ENCODE measurements at places on chromosomes 11 and 22.
A peak's percentile ranks its signal among the peaks of the same experiment; 100 is the strongest.

- peak; percentile 15 for DNase-seq
Measured at GRCh38 chr11:18011633-18012032, 1.2 kb downstream of the SERGEF start.

- no peak for DNase-seq
Measured at GRCh38 chr11:110077346-110077745, 15.8 kb upstream of the ZC3H12C start.

DNA sequence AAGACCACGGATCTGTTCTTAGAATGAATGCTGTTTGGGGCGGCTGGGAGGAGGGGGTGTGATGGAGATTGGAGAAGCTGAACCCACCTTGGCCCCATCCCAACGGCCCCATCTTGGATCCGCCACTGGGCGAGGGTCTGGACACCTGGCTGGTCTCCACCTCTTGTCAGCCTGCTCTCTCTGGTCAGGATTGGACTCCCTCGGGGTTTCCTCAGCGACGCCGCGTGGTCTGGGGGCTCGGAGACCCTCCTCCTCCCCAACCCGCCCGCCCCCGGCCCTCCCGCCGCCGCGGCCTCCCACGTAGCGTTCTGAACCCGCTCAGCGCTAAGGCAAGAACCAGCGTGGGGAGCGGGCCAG lies 4.3 kb upstream of the FLI1 start:
- no peak for DNase-seq

- no peak for DNase-seq
Measured at GRCh38 chr11:34792814-34793258, 123.3 kb downstream of the APIP start.

DNA sequence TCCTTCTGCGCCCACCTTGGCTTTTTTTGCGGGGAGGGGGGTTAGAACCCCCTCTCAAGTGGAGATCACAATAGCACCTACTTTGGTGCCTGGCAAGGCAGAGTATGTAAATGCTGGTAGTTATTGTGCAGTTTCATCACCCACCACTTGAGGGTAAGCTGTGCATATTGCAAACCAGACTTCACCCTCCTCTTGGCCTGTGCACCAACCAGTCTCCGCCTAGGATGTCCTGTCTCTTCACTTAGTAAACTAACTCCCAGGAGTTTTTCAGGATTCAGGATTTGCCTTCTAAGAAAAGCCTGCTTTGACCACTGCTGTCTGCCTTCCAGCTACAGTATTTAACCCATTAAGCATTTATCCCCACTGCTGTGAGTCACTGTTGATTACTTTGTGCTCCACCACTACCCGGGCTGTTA lies 2.0 kb upstream of the UBXN1 start:
- DNase-seq: no peak

DNA sequence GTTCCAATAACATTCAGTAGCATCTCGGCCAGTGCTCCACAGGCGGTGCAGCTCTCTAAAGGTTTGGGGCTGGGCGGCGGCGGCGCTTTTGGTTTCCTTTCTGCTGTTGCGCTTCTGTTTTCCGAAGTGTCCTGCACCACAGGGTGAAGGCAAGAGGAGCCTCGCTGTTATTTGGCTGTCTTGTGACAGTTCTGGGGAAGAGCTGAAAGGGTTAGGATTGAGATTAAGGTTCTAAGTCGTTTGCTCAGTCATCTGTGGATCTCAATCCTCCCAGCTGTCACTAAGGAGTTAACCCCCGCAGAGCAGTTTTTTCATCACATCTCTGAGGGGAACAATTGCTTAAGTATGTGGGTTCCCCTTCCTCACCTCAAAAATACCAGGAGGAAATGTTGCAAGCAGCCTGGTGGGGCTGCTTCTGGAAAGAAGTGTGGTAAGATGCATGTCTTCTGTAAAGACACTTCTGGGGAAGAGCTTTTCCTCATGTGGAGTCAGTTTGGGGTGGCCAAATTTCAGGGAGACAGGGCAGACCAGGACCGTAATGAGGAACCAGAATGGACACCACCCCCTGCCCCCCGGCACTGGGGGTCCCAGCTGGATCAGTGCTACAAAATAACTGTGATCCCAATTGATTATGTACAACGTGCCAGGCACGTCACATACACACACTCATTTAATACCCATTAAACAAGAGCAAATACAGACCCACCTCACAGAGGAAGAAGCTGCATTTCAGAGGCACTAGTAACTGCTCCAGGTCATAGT lies 14.2 kb downstream of the TMEM121B start:
- DNase-seq: no peak

DNA sequence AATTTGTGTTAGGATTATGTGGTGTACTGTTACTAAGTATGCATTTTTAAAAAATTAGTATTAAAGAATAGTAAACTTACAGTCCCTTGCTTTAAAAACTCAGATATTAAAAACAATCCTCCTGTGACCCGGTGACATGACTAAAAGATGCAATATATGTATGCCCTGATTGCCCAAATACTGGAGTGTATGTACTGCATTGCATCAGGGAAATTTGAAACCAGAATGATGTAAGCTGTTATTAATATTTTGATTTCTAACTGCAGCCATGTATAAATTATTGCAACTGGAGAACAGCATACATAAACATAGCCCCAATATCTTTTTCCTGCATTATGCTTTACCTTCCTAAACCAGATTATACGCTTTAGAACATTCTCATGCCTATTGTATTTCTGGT lies 3.7 kb upstream of the HSPA8 start:
- no peak for DNase-seq

GRCh38 chr11:6497069-6497839 lies at the start of gene DNHD1:
TSS of gene DNHD1 (plus strand) at chr11:6497280. CDS start at chr11:6498216, 936 bp downstream.
- no peak for DNase-seq

DNA sequence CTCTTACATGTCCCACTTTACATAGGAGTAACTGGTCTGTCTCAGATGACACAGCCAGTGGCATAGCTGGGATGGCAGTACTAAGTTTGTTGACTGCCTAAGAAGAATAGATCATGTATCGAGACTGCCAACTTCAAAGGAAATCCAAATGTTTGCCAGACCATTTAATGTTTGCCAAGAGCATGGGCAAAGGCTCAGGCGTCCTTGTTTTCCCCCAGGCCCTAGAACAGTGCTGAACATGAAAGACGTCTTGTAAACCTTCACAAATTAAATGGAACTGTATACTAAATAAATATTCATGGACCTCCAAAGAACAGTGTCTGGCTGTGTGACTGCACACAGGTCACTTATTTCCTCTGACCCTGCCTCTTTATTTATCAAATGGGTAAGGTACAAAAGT lies 234.7 kb upstream of the CCDC90B start:
- DNase-seq: no peak

DNA sequence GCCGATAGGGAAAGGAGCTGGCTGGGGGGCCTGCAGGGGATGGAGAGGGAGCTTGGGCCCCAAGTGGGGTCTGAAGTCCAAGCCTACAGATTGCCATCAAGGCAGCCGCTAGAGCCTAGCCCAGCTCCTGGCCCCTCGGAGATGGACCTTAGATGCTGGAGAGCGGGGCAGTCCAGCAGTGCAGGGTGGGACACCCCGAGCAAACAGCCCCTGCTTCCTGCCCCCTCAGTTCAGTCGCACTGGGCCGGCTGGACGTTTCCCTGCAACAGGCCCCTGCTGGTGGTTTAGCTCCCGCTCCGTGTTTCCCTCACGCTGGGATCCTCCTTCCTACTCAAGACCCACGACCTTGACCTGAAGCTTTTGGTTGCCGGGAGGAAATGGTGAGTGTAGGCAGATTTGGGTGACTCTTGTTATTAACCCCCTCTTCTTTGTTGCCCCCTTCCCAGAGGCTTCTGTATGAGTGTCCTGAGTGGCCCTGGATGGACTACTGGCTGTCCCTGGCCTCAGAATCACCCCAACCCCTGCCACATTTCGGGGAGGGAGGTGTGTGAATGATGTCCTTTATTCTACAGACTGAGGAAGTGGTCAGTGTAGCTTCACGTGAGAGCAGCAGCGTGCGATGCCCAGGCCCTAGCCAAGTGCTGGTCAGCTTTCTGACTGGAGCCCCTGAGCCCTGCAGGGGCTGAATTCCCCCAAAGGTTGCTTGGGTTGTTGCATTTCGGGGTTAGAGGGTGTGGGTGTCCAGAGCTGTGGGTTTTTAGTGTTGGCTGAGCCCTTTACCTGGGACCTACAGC lies 2.7 kb downstream of the ST3GAL4 start:
- no peak for DNase-seq

DNA sequence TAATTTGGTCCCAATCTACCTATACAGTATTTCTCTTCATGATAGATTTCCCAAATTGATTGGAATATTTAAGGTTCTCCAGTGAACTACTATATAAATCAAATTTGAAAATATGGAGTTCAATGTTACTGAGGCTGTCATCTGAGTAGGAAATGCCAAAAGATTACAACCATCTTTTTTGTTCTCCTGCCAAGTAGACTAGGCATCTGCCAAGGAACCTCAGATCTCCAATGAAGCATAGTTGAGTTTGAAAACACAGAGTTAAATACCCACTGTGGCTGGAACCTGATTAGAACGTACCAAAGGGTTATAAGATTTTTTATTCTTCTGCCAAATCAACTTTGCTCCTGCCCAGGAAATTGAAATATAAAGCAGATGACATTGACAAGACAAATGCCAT lies 330.9 kb downstream of the CNTN5 start:
- DNase-seq: no peak

DNA sequence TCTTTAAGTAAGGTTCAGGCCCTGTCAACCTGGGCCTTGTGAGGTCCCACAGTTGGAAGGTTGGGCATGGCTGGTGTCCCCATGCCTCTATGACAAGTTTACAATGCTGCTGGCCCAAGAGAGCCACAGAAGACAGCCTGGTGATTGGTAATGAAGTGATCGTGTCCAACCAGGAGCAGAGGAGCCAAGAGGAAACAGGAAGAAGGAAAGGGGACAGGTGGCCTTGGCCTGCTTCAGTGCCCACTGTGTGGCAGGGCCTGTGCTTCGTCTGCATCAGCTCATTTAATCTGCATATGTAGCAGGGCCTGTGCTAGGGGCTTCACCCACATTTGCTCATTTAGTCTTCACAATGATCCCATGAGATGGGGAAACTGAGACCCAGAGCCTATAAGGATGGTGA lies 42.1 kb upstream of the CSNK2A3 start:
- DNase-seq: no peak

DNA sequence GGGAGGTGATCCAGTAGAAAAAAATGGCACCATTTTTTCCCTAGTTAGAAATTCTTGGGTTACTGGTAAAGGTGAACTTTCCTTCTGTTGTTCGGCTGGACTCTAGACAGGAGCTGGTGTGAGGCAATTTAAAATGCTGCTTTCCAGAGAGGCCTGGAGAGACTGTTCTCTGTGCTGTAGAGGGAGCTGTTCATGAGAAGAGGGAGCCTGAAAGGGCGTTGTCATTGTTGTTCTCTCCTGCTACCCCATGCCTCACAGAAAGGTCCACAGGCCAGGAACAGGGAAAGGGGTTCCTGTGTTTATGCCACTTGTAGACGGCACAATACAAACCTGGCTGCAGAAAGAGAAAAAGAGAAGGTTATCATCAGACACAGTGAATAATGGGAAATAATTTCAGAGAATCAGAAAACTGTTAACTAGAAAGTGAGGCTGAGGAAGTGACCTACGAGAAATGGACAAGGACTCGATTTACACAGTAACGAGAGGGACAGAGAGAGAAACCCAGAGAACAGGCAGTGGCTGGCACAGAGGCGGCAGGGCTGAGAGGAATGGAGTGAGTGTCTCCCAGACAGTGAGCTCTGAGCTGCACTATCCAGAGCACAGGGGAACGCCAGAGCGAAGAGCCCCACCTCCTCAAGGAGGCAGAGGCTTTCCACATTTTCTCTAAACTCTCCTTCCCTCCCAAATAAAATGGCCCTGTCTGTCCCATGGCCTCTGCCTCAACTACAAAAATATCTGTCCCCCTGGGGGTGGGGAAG lies 109.2 kb downstream of the RRM1 start:
- no peak for DNase-seq

DNA sequence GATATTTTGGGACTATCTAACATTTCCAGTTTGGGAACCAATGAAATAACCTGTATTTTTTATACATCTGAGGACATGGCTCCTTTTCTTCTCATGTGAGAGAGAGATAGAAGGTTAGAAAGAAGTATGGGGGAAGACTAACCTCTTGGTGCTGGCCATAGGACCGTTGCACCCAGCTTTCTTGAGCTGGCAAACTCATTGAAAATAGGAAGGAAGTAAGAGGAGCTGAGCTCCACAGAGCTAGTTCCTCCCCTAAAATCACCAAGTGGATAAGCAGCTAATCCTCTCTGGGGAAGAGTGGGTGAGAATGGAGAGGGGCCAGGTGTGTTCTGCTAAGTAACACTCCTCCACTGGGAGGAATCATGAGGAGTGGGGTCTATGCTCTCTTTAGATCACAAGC lies 387.4 kb upstream of the CADM1 start:
- no peak for DNase-seq

DNA sequence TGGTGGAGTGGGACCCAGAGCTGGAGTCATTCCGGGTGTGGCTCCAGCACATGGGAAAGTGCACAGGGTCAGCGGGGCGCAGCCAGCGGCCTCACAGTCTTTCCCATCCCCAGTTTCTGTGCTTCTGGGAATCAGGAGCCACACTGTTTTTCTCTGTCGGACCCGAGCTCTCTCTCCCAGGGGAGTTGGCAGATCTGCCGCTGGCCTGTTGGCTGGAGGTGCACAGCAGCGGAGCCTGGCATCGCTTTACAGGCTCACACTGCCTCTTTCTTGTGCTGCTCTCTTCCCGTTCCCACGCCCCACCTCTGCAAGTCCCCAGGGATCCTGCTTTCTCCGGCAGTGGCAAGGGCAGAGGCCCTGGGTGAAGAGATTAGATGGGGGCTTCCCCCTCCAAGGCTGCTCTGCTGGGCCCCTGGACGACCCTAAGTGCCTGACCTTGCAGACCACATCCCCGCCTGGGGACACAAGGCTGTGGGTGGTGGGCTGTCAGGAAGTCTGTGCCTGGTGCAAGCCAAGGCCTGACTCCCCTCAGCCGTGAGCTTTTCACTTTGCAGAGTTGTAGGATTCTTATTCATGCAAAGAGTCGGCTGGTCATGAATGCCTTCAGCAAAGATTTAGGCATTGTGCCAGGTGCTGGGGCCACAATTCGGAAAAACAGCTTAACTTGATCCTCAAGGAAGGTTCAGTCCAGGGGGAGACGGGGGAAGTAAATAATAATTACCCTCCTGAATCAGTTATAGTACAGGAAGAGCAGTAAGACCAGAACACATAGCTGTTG lies 116.3 kb downstream of the TIMP3 start:
- DNase-seq: peak; percentile 64

- DNase-seq: no peak
Measured at GRCh38 chr22:35686298-35686697, 31.4 kb upstream of the APOL5 start.

- DNase-seq: peak; percentile 4
Measured at GRCh38 chr22:44363013-44363979, 50.5 kb upstream of the SHISAL1 start.

- DNase-seq: no peak
Measured at GRCh38 chr22:27107824-27108223, 450.4 kb downstream of the MIAT start.

DNA sequence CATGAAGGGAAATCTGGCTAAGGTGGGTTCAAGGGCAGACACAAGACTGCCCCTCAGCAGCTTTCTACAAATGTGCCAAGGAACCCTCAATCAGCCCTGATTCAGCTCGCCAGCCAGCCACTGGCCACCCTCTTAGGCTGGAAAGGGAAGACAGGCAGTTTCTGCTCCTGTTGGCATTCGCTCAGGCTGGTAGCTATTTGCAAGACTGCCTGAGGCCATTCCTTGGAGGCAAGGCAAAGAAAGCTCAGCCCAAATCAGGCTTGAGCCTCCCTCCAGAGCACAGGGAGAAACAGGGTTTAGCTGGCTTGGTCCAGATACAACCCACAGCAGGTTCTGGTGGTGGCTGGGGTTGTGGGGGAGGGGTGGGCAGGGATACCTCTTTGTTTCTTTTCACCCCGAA lies 19.2 kb downstream of the TP53I11 start:
- DNase-seq: no peak

GRCh38 chr11:88383447-88383846 lies 45.9 kb upstream of the CTSC start:
- DNase-seq: no peak

Data from hypothalamus (tissue), 51 donors.